Renal pelvis (tissue), 12 donors: ENCODE measurements at places on chromosomes 6 and 20. TPM values are rescaled to one million over a fixed set of nuclear protein-coding genes. Genes with fewer than 3 reads are reported as not detected.

- DNase-seq = no peak
Measured at GRCh38 chr6:142872376-142872775, 72.6 kb downstream of the HIVEP2 start.

Gene GDAP1L1
- polyA plus RNA-seq = 0.23 TPM

GRCh38 chr6:155200012-155200411, 63.8 kb upstream of the CLDN20 start:
- no peak for DNase-seq

DNA sequence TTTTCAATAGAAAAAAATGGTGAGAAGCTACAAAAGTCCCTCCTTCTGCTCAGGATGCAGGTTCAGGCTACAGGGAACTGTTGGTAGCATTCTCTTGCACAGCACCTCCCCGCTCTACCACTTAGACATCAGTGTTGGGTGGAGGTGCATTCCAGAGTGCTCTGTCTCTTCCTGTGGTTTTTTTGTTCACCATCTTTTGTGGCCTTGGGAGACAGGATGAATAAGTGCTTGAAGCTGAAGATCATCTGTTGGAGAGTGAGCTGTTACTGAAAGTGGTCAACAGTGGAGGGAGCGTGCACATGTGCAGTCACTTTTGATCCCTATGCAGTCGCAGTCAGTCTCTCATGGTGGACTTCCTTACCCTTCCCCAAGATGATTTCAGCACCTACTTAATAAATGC, 16.6 kb upstream of the BTBD3 start:
- DNase-seq = no peak

GRCh38 chr20:23291575-23292240, 58.9 kb upstream of the NXT1 start:
- DNase-seq = no peak

- DNase-seq = no peak
Measured at GRCh38 chr6:22019857-22020256, 277.0 kb downstream of the PRL start.

GRCh38 chr6:55643861-55644260, 64.9 kb upstream of the HMGCLL1 start:
- DNase-seq = no peak

Gene GGTLC1
- polyA plus RNA-seq = not detected

Gene SRSF12
- 18.1 TPM for polyA plus RNA-seq

- no peak for DNase-seq
Measured at GRCh38 chr6:80544555-80544954, 438.1 kb downstream of the BCKDHB start.

- DNase-seq = no peak
Measured at GRCh38 chr20:24588725-24589340, 119.4 kb downstream of the SYNDIG1 start.

DNA sequence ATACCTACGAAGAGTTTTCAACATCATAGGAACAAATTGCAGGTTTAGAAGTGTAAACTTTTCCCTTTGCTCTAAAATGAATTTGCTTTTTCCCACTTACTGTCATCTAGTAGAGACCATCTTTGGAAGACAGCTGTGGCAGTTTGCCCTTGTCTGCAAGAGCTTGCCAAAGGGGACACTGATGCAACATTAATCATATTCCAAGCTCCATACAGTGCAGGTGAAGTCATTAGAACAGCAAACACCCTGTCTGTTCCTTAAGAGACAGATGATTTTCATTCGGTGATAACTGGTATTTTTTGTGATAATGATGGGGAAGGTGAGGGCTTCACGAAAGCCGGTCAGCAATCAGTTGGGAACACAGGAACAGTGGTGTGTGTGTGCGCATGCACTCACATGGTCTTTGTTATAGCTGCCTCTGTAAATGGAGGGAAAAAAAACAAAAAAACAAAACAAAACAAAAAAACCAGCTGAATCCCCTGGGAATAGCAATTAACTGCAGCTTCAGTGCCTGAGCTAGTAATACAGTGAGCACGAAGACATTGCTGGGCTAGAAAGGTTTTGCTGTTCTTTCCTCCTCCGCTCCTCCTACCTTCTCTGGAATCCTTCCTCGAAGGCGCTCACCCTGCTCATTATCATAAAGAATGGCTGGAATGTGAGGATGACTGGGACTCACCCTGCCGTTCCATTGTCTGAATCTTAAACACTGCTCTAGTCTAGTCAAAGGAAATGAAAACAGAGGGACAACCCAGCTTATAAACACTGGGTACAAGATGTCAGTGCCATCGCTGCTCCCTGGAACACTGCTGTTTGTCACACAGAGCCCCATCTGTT, 35.2 kb upstream of the KIF13A start:
- DNase-seq = peak; percentile 50

Gene DNAAF9
- polyA plus RNA-seq = 35.4 TPM

GRCh38 chr6:31859923-31860322, 2.7 kb downstream of the NEU1 start:
- no peak for DNase-seq
